ENCODE measurements at places on chromosomes 16 and 17.

DNA sequence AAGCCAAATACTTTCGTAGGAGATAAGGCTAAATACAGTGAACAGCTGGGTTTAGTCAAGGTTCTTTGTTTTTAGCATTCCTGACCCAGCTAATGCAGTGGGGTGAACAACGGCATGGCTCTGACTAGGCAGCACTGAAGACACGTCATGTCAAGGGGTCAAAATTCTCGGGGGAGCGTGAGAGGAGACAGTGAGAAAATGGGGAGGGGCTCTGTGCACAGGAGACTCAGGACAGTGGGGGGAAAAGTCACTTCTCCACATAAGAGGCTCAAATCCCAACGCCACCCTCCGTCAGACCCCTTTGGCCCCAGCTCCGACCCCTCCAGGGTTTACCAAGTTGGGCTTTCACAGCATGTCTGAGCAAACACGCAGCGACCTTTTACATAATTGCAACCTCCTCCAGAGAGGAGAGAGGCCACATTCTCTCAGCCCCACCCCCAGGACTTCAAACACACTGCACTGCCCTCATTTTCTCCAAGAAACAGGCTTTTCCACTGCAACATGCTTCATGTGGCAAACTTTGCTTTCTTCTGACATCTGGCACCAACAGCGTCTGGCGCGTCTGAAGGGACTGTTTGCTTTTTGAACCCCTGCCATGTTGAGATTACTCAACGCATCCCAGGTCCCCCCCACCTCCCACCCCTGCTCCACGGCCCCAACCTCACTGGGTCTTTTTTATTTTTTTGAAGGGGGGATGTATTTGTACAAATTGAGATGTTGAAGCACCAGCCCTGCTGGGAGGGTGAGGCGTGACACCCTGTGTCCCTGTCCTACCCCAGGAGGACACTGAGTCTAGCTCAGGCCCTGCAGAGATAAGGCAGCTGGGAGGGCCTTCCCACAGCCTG is 30.0 kb downstream of the AXIN2 start:
- no peak for DNase-seq

- DNase-seq: no peak
These were observed 389 bp downstream of the DUS1L start for GRCh38 chr17:82065193-82065637.

- no peak for DNase-seq
These were observed 9.5 kb upstream of the PCTP start for GRCh38 chr17:55741356-55741700.

DNA sequence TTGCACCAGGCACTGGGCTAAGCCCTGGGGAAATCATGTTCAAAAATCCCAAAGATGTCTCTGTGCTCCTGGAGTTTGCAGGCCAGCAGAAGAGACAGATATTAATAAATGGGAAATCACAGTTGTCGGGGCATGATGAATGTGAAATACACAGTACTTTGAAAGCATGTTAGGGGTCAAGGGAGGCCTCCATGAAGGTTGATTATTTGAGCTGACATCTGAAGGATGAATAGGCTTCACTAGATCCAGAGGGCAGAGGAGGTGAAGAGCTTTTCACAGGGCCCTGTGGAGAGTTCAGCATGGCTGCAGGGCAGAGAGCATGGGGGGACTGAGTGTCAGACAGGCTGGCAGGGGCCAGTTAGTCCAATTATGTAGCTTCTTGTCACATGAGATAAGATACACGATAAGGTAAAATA is 2.6 kb downstream of the ANKRD40CL start:
- DNase-seq: no peak

DNA sequence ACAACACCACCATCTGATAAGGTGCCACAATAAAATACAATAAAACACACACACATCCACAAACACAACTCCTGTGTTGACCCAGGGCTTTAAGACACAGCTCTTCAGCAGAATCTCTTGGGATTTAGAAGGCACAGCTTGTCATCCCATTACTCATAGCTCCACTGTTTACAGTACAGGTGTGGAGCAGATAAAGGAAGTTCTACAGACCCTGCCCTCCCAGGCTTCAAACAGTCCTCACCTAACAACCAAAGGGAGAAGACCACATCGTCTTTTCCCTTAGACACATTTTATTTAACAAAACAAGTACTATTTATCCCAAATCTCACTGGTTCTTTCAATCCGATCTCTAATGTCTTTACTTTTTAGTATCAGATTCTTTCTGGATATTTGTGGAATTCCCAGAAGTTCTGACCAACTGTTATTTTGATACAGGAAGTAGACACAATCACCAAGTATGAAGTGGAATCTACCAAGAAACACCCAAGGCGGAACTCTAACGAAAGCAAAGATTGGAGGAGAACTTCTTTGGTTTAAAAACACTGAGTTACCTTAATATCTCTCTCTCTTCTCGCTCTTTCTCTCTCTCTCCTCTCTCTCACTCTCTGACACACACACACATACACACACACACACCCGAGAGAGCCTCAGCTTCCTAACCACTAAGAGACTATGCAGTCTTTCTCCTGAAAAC is 46.1 kb downstream of the CYTH1 start:
- DNase-seq: no peak

- DNase-seq: peak; percentile 44
These were observed 47.6 kb downstream of the IL21R start for GRCh38 chr16:27449434-27450195.

DNA sequence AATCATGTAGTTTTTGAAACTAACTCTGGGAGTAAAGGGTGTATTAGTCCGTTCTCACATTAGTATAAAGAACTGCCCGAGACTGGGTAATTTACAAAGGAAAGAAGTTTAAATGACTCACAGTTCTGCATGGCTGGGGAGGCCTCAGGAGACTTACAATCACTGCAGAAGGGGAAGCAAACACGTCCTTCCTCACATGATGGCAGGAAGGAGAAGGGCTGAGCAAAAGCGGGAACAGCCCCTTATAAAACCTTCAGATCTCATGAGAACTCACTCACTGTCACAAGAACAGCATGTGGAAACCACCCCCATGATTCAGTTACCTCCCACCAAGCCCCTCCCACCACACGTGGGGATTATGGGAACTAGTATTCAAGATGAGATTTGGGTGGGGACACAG is 256.5 kb upstream of the TNRC6C start:
- no peak for DNase-seq

DNA sequence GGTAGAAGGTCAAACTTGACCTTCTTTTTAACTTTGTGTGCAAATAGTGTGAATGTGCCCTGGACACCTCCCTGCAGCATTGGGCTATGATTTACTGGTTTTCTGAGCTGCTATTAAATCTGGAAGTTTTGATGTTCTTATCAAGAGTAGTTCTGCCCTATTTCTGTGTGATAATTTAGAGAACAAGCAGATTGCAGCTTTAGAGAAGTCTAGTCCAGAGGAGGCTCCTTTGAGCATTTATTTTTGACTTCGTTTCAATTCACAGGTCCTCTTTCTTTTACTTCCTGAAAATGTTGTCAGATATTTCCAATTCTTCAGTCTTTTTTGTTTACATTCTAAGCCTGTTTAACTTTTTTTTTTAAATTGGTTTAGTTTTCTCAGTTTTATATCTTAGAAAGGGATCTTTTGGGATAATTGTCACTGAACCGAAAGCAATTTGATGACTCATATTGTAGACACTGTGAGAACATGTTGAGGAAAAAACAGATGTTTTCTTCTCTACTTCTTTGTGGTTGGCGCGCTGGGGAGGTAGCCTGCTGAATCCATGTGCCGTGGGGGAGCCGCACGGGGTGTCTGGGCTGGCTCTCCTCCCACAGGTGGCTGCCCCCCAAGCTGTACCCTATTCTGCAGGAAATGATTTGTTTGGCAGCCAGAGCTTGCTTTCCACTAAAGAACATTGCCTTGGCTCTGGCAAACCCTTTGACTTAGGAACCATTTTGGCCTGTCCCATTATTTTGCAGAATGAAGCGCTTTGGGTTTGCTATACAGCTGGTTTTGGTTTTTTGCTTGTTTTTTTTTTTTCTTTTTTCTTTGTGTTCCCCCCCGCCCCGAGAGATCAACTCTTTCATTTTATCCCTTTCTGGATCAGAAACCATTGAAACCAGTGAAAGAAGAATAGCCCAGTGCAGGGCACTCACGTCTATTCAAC is 53.4 kb downstream of the MFSD11 start:
- no peak for DNase-seq

GRCh38 chr17:50602836-50603235 is 31.8 kb upstream of the ABCC3 start:
- DNase-seq: no peak

DNA sequence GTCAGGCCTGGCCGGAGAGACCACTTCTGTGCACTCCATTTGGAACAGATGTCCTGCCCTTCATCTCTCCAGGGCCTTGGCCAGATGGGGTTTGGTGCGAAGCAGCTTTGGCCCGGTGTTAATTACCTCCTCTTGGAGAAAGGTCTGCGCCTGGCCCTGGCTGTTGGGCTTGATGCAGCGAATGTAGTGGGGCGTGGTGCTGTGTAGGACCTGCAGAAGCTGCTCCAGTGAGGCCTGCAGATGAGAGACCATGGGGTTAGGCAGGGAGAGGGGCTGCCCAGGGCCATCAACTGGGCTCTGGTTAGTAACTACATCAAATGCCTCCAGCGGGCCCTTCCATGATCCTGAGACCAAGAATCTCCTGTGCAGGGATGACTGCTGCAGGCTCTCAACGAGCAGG is 18.7 kb downstream of the ZNHIT3 start:
- DNase-seq: no peak

- DNase-seq: no peak
These were observed 543 bp downstream of the TMUB2 start for GRCh38 chr17:44187131-44187899.

DNA sequence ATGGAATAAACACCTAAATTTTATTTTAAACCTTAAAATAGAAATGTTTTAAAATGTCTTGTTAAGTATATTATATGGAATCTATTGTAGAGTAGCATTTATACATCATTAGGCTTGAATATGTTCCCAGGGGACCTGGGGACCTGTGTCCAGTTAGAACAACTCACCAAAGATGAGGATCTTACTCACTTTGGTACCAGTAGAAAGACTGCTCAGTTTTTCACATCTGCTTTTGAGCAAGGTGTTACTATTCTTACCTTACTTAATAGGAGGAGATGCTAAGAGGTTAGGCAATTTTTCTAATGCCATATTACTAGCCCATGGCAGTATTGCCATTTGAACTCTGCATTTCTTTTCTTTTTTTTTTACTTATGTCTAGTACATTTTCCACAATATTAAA is 14.7 kb downstream of the STXBP4 start:
- DNase-seq: no peak

DNA sequence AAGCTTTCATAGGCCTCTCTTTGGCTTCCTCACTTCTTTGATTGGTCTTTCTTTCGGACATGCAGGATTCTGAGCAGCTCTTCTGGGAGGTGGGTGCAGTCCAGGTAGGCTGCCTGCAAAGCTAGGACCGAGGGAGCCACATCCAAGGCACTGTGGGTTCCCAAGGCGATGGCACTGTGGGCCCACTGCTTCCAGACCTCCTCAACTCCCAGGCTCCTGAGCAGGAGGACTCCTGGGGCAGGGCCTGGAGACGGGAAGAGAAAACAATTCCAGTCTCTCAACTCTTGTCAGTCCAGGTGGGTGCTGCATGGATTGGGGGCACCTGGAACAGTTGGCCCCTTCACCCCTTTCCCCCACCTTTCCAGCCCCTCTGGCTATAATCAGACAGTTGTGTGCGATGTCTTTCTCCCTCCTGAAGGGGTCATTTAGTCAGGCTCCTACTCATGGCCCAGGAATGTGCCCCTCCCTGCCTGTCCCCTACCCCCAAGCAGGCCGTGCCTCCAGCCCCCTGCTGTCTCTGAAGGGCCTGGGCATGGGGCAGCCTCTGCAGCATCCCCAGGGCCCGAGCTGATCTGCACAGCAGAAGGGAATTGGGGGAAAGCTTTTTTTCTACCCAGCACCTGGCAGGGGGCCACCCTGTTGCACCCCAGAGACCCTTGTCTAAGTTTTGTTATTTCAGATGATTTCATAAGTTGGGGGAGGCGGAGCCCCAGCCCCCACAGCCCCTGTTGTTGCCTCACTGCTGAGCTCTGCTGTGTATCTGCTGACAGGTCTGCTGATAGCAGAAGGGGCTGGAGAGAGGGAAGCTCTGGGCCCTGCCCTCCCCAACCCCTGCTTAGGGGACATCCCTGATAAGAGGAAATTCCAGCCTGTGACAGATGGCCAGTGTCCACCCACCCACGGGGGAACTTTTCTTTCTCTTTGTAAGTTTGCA is 330.3 kb downstream of the SEC14L1 start:
- no peak for DNase-seq

- no peak for DNase-seq
These were observed 169.0 kb upstream of the ZFHX3 start for GRCh38 chr16:73216932-73217331.

- no peak for DNase-seq
These were observed 51.7 kb upstream of the SEC14L1 start for GRCh38 chr17:77089124-77089490.

GRCh38 chr17:34171245-34171818 is 83.8 kb upstream of the CCL2 start:
- DNase-seq: no peak

GRCh38 chr17:7852919-7853690 is 1.8 kb upstream of the TMEM88 start:
- DNase-seq: no peak

- DNase-seq: no peak
These were observed 343.2 kb upstream of the MAF start for GRCh38 chr16:79943736-79944135.

DNA sequence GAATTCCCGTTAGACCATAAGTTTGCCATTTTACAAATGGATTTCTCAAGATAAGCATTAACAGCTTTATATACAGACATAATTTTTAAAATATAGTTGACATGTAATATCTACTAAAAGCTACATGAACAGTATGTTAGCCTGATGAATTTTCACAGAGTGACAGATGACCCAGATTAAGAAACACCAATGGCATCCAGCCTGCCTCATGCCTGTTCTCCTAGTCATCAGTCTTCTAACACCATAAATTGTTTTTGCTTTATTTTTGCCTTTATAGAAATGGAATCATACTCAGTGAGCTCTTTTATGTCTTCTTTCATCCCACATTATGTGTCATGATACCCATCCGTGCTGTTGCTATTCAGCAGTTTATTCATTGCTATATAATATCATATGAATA is 80.0 kb downstream of the ATF7IP2 start:
- no peak for DNase-seq

DNA sequence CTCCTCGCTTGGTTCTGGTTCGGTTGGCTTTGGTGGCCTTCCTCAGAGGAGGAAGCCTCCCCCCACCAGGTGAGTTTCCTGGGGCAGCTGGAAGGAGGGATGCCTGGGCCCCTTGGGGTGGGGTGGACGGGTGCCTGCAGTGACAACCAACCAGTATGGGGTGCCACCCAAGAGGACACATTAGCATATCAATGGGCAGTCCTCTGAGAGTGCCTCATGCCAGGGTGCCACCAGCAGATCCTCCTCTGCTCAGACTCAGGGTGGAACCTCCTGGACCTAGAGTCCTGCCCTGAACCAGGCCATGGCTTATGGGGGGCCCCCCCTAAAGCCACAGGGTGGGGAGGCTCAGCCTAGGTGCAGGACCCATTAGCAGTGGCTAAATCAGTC is 2.7 kb downstream of the PPP1R1B start:
- DNase-seq: no peak

GRCh38 chr17:28598799-28599310 is at the start of gene SPAG5:
Gene SPAG5, minus strand, starts transcription at chr17:28599025. Its CDS starts 79 bp downstream, at chr17:28598946.
- DNase-seq: peak; percentile 88

GRCh38 chr16:54320697-54321340 is 34.2 kb upstream of the IRX3 start:
- DNase-seq: no peak

All from stimulated activated CD4-positive, alpha-beta T cell treated with anti-CD3 and anti-CD28 coated beads, TNF-alpha, amount 100 ng/mL, for 1 hour (primary cell).